ENCODE measurements at places on chromosomes 13 and 19.

DNA sequence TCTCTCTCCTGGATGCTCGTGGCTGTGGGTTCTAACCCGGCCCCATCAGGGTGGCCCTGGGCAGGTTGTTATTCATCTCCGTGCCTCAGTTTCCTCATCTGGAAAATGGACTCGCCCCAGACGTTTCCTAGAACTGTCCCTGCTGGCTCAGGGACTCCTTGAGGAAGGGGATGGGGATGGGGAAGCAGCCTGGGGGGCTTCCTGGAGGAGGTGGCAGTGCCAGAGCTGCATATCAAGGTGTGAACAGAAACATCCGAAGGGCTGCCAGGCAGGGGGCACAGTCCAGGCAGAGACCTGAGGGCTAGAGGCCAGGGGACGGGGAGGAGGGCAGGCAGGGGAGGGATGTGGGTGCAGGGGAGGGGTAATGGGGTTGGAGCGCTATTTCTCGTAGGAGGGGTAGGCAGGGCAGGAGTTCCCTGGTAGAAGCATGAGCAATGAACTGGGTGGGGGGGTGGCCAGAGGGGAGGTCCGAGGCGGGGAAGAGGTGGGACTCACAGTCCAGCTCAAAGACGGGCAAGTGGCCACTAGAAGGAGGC, 3.6 kb upstream of the ELANE start:
- no peak for DNase-seq

DNA sequence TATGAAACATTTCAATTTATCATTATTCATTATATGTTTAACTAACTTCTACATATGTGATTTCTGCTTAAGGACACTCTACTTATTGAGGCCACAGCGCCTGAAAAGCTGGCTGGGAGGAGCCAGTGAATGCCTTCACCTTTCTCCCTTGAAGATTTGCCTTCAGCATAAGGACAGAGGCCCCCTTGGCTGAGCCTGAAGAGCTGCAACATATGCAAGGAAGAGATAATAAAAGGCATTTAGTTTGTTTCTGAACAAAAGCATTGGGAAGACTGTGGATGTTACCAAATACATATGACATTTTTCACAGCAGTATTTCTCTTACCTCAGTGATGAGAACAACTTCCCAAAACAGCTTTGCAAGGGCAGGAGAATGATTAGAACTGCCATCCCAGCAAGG, 92.1 kb downstream of the ABCC4 start:
- DNase-seq: no peak

- DNase-seq: no peak
Observed at GRCh38 chr19:17136021-17136420, 60.4 kb downstream of the MYO9B start.

- no peak for DNase-seq
Observed at GRCh38 chr19:51743405-51743804, 8.3 kb downstream of the FPR1 start.

GRCh38 chr13:35347679-35348205, 128.7 kb downstream of the MAB21L1 start:
- DNase-seq: no peak

GRCh38 chr13:99363949-99364348, 56.8 kb upstream of the GPR183 start:
- no peak for DNase-seq

DNA sequence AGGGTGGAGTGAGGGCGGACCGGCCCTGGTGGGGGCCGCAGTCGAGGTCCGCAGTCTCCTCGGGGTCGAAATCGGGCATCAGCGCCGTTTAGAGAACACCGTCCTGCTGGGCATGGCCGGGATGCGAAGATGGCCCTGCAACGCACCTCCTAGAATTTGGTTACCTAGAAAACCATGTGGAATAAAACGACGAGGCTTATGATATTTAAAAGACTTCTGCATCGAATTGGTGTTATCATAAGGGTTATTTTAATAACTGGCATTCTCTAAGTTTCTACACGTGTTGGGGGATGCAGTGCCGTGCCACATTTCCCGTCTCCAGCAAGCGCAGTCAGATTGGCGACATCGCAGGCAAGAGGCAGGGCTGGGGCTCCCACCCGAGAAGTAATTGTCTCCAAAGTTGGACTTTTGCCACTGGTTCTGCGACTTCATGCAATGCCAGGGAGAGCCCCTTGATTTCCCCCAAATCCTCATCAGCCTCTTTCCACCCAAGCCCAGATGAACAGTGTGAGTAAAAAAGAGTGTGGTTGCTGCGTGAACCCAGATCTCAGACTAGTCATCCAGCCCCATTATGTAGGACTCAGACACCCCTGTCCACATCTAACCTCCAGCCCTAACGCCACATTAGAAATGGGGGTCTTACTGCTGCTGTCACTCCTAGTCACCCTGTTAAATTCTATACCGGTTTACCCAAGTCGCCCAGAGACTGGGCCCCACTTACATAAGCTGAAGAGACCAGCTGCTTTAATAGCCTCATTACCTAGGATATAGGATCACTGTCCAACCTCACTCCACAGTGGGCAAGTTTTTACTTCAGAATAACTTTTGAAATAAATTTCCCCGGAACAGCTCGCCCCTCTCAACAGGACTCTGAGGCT, 571 bp upstream of the DHRS12 start:
- peak; percentile 38 for DNase-seq

Measured in stimulated activated naive CD4-positive, alpha-beta T cell treated with Interleukin-2 at 50 U/mL for 16 hours (primary cell).